ENCODE measurements at places on chromosomes 1 and 21. TPM values are rescaled to one million over a fixed set of nuclear protein-coding genes. Genes with fewer than 3 reads are reported as not detected.

NEXN gene
- 6.0 TPM for total RNA-seq

LCE1D gene
- total RNA-seq, result not detected

ITLN1 gene
- total RNA-seq, result not detected

OR2L3 gene
- total RNA-seq, result not detected

OVAAL gene
- total RNA-seq, result 0.05 TPM

Measured in M059J (cell line).